ENCODE measurements at places on chromosomes 1 and 21.

- DNase-seq = no peak
Observed at GRCh38 chr1:7869136-7869920, 16.5 kb upstream of the UTS2 start.

DNA sequence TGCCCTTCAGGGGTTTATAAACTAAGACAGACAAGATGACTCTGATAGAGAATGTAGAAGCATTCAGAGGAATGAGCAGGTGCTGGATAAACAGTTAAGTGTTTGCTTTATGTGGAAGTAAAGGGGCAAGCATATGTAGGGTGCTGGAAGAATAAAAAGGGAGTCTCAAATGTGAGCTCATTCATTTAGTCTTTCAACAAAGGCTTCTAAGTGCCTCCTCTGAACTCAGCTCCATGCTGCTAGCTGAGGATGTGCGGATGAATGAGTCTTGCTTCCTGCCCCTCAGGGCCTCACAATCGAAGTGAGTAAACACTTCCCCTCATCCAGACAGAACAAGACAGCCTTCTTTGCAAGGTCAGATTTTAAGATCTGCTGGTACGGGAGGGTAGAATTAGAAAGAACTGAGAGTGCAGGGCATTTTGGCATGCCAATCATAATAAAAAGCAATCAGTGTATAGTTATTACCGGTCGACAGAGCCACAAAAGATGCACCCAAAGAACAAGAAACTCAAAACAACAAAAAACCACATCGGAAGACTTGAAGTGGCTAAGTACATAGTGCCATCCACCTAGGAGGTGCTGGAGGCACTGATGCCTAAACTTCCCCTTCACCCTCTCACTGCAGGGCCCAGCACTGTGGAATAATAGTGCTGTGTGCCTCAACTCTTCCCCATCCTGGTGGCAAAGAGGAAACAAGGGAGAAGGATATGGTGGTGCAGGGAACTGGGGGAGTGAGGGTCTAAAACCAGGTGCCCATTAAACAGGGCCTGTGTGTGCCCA, 69.8 kb downstream of the TNR start:
- DNase-seq = no peak

DNA sequence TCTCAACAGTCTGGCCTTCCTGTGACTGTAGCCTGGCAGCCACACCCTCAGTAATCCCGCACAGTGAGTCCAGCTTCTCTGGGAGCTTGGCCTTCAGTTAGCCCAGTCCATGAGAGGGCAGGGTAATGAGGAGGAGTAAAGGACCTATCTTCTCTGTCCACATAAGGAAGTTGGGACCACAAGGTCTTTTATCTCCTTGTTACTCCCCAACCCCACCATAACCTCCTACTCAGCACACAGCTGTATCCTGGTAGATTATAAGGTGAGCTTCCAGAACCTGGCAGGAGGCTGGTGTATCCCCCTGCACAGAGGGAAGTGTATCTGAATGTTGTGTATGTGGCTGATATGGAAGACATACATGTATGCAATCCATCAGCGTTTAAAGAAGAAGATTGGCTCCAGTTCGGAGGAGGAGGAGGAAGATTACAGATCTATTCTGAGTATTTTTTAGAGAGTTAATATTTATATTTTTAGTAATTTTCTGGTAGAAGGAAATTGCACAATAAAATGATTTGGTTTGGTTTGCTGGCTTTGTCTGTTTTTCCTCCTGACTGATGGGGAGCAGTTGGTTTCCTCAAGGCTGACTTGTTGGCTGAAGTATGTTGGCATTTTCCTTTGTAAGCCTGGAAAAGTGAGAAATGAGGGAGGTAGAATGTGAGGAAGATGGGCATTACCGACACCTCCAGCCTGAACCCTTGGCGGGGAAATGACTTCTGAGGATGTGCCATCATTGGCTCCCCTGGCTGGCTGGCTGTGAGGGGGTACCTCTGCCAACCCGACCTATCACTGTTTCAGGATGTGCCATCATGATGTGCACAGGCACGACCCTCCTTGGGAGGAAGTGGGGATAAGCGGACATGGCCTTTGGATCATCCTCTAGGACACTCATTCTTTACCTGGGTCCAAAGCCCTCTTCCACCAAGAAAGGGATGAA, 5.0 kb downstream of the C1orf226 start:
- no peak for DNase-seq

- DNase-seq = no peak
Observed at GRCh38 chr21:45256021-45256911, 31.4 kb downstream of the POFUT2 start.

DNA sequence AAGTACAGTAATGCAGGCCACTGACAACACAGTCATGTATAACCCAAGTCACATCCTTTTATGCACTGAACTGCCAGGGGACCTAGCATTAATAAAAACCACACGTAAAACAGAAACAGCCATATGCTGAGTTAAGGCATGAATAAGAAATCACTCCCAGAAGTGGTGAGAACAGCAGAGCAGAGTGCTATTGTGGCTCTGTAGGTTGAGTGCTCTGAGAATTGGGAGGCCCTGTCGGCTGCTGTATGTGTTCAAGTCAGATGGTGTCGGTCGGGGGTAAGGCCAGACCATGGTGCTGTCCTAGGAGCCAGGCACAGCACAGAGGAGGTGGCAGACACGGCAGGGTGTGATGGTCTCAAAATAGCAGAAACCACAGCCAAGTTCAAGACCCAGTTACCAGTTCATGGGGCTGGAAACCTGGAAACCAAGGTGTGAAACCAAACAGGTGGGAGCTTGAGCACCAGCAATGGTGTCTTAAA, 126.6 kb upstream of the COA6 start:
- no peak for DNase-seq

- DNase-seq = no peak
Observed at GRCh38 chr1:95042286-95042685, 30.5 kb downstream of the ALG14 start.

DNA sequence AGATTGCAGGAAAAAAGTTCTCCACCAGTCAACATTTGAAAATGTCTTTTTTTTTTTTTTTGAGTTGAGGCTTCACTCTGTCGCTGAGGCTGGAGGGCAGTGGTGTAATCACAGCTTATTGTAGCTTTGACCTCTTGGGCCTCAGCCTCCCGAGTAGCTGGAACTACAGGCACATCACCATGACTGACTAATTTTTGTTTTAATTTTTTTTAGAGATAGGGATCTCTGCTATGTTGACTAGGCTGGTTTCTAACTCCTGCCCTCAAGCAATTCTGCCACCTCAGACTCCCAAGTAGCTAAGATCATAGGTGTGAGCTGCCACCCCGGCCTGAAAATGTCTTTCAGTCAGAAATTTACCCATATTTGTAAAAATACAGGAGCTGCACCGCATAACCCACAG, 30.6 kb upstream of the USP24 start:
- DNase-seq = no peak

DNA sequence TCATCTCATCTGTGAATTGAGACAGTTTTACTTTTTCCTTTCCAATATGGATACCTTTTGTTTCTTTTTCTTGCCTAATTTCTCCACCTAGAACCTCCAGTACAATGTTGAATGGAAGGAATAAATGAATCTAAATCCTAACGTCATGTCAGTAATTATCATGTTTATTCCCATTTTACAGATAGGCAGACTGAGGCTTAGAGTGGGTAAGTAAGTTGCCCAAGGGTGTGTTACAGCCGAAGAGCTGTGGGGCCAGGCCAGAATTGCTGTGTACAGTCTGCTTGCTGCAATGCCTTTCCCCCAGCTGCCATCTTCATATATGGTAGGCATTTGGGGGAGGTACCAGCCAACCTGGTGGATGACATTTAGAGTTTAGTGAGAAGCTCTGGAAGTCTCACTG, 162.7 kb downstream of the CAMTA1 start:
- DNase-seq = no peak
